ENCODE measurements at places on chromosomes 2 and 18.

DNA sequence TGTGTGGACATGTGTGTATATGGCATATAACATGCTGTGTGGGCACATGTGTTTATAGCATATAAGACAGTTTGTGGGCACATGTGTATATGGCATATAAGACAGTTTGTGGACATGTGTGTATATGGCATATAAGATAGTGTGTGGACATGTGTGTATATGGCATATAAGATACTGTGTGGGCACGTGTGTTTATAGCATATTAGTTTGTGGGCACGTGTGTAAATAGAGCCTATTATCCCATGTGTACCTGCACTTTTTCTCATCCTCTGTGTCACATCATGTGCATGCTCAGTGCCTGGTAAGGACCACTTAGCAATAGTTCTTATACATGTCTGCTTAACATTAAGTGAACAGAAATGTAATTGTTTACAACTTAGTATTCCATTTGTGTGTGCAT lies 45.2 kb downstream of the TPO start:
- no peak for DNase-seq

DNA sequence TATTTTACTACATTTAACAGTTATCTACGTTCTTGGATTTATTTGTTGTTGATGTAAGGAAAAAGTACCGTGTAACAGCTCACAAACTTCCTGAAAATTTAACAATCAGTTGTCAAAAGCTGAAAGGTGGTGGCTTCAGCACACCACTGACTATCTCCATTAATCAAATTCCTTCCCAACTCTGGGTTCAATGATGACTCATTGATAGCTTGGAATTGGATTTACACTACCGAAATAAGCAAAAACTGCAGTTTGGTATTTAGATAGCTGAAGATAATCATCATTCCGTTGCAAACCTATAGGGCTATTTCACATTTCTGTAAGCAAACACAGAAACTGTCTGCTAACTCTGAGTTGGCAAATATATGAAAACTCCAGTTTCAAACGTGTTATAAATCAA lies 322.3 kb upstream of the TFPI start:
- no peak for DNase-seq

GRCh38 chr18:58547864-58548263 lies 81.0 kb downstream of the ALPK2 start:
- DNase-seq = no peak

DNA sequence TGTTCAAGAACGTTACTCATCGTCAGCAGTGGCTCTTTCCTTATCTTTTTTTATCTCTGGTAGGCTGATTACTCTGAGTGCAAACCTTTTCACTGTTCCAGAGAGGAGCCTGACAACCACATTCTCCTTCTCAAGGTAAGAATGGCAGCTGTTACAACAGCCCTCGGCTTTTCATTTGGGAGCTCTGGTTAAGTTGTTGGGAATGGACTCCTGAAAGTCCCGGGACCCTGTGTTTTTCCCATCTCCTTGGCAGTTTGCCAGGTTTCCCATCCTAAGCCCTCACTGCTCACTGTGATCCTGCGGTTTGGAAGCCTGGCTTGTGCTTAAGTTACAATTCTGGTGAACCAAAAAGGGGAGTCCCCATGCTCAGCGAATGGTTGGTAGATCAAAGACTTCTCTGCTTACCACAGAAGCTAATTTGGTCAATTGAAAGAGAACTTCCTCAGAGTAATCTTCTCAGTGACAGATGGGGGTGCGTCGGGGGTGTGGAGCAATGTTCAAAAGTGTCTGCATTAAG lies 122.3 kb downstream of the LYPD6B start:
- no peak for DNase-seq

- DNase-seq = no peak
Measured at GRCh38 chr2:23605236-23605635, 220.3 kb downstream of the KLHL29 start.

- DNase-seq = no peak
Measured at GRCh38 chr2:27809761-27810241, 38.3 kb downstream of the MRPL33 start.

DNA sequence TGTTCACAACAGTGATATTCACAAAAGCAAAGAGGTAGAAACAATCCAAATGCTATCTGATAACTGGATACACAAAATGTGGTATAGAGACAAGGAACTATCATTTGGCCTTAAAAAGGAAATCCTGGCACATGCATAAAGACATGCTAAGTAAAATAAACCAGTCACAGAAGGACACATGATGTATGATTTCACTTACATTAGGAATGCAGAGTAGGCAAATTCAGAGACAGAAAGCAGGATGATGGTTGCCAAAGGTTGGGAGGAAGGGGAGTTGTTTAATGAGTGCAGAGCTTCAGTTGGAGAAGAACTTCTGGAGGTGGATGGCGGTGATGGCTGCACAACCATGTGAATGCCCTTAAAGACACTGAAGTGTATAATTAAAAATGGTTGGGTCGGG lies 38.1 kb downstream of the ATP8B1 start:
- DNase-seq = no peak

- DNase-seq = no peak
Measured at GRCh38 chr2:21822505-21822904, 698.7 kb downstream of the TDRD15 start.

DNA sequence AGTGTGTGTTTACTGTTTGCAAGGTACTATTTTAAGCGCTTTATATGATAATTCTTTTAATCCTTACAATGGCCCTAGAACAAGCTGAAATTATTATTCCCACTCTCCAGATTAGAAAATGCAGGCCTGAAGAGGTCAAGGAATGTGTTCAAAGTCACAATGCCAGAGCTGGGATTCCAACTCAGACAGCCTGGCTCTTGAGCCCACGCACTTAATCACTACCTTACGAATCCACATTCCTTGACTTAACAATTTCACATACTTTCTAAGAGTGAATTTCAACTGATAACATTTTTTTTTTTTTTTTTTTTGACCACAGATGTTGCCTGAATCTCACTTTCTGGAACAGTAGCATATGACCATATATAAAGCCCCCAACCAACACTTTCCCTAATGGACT lies 400.3 kb downstream of the NCKAP5 start:
- no peak for DNase-seq

Measured in activated CD8-positive, alpha-beta memory T cell treated with anti-CD3 and anti-CD28 coated beads for 4 hours (primary cell).